ENCODE measurements at places on chromosomes 2 and 18.

- no peak for DNase-seq
Measured at GRCh38 chr2:51807229-51807628, 775.3 kb upstream of the NRXN1 start.

- DNase-seq: no peak
Measured at GRCh38 chr2:225429717-225430116, 30.2 kb downstream of the NYAP2 start.

- no peak for DNase-seq
Measured at GRCh38 chr2:240286596-240286995, 146.1 kb upstream of the OTOS start.

GRCh38 chr2:109549016-109549590 lies 64.7 kb downstream of the SEPTIN10 start:
- no peak for DNase-seq

DNA sequence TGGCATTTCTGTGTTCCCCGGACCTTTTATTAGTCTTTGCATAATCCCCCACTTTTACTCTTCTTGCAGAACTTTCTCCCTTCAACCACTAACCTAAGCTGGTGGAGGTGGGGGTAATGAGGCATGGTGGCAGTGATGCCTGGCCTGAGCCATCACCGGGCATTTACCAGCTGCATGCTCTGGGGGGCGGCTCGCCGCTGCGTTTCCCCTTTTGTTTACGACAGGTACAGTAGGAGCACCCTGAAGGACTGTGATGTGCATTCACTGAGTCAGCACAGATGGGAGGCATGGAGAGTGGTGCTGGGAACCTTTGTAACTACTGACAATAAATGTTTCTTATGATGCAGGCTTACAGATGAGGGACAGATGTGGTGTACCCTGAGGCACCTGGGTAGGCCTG lies 46.9 kb downstream of the PLEKHB2 start:
- no peak for DNase-seq

- DNase-seq: peak; percentile 18
Measured at GRCh38 chr2:200471324-200471848, 38.5 kb downstream of the KCTD18 start.

- DNase-seq: no peak
Measured at GRCh38 chr2:108169982-108170625, 69.7 kb upstream of the SULT1C3 start.

DNA sequence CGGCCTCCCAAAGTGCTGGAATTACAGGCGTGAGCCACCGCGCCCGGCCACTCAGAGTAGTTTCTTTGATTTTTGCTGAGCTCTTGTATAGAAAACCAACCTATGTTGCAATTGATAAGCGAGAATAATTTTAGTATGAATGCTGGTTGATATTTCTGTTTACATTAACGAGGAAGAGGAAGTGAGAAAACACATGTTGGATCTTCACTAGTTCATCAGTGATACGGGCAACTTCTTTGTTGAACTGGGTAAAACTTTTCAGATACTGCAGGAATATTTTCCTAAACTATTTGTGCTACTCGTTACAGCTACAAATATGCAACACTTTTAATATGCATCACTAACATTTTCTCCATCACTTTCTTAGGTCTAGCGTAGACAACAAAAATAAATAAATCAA lies 67.9 kb upstream of the SLC25A52 start:
- no peak for DNase-seq

DNA sequence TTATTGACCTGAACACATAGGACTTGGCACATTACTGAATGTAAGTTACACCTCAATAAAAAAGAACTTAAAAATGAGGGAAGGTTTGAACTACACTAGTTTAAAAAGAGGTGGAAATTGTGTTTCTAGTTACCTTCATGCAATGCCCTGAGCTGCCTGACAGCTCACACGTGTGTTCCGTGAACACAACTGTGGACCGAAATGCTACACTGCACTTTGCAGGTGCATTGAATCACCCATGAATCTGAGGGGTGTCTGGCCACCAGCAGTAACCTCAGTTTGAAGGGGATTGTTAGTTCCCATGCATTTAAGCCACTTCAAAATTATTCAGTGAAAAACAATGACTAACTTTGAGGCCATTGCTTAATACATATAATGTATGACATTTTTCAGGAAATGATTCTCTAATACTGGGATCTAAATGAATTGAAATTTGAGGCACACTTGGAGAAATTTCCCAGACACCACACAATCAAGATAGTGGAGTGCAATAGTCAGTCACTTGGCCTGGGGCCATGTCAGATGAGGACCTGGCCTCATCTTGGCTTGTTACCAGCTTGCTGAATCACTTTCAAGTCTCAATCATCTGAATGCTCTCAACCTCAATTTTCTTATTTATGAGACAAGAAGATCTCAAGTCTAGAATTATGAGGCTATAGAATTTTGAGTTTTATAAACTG lies 59.3 kb downstream of the MYL12B start:
- no peak for DNase-seq

- no peak for DNase-seq
Measured at GRCh38 chr2:11158916-11159573, 3.8 kb downstream of the SLC66A3 start.

DNA sequence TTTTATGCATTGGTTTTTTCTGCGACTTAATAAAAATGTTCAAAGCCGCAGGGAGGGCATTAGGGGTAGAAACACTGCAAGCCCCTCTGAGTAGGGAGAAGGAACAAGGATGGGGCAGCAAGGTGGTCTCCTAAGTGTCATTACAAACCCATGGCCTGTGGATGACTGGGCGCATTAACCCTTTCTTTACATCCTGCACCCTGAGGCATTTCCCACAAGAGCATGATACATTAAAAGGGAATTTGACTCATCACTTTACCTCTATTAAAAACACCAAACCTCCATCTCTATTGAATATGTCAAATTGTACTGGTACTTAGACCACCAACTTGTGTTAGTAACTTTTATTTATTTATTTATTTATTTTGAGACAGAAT lies 112.5 kb downstream of the VIT start:
- no peak for DNase-seq

- no peak for DNase-seq
Measured at GRCh38 chr2:235858881-235859280, 309.3 kb downstream of the GBX2 start.

GRCh38 chr2:195521589-195521988 lies 135.4 kb upstream of the SLC39A10 start:
- no peak for DNase-seq

DNA sequence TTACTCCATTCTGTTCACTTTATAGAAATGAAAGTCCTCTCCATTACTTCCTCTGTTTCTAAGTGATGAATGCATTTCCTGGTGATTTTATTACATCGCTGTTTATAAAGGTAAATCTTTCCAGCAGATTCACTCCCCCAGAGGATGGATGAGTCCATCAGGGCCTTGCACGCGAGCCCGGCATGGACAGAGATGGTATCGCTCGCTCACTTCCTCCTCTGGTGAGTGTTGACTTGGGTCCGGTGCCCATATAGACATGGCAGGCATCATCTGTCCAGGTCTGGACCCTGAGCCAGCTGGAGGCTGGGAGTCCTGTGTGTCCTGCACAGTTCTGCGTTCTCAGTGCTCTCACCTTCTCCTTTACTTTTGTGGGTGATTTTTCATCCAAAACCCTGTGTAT lies 733.6 kb upstream of the SALL3 start:
- DNase-seq: no peak

DNA sequence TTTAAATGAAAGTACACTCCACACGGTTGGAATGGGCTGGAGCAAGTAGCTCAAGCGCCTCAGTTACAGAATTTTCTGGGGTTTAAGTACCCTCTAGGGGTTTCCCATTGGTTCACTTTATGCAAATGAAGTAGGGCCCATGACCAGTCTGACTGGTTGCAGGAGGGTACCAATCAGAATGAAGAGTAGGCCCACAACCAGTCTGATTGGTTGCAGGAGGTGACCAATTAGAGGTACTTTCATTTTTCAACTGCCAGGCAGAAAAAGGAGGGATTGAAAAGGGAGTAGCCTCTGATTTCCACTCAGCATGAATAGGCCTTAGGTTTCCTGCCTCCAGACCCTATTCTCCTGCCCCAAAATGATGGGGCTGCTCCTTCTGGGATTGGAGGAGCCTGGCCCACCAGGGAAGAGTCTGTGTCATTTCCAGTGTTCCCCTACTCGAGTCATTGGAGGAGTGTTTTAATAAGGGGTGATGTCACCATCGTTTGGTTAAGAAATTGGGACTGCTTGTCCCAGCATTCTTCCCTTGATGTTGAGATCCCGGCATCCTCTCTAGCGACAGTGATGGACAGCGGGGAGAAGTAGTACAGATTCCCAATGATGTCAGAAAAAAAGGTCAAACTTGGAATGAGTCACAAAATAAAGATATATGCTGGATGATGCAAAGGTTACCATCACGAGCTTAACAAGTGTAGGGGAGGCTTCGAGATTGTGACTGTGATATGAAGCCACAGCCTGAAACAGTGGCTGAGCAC lies 210.4 kb downstream of the SH3BP4 start:
- DNase-seq: no peak

- no peak for DNase-seq
Measured at GRCh38 chr2:241803387-241804325, 5.3 kb upstream of the NEU4 start.

DNA sequence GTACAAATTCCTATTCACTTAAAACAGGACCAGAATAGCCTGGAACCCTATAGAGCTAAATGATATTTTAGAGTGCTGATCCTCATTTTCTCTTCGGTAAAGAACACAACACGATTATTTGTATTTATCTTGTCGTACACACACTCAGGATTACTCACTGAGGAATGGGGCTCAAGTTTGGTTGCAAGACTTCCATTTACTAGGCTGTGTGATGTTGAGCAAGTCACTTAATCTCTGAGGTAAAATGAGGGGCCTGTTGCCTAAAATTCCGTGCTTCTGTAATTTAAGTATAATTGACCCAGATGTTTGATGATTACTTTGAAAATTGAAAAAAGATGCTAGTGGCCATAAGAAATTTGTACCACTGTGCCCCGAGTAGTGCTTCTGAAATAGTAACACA lies 42.6 kb upstream of the MAP4K3 start:
- no peak for DNase-seq

GRCh38 chr2:108058576-108059137 lies 72.3 kb downstream of the SLC5A7 start:
- no peak for DNase-seq
